ENCODE measurements at places on chromosomes 1 and 21. TPM values are rescaled to one million over a fixed set of nuclear protein-coding genes. Genes with fewer than 3 reads are reported as not detected.

Gene UBXN11
- total RNA-seq = 3.1 TPM

Gene SLC2A5
- 7.2 TPM for total RNA-seq

Gene CRYAA
- total RNA-seq = not detected

Gene LCA5L
- 0.72 TPM for total RNA-seq

Gene TRIM45
- total RNA-seq = 4.1 TPM

Gene ZMPSTE24
- total RNA-seq = 58.9 TPM

Gene METTL13
- 18.9 TPM for total RNA-seq

Gene NUAK2
- total RNA-seq = 13.4 TPM

Gene FOXO6
- 0.80 TPM for total RNA-seq

Gene SNRNP40
- total RNA-seq = 53.7 TPM

Gene WDR47
- total RNA-seq = 8.4 TPM

Gene VWA5B1
- total RNA-seq = 0.24 TPM

Gene NOS1AP
- total RNA-seq = 1.1 TPM

Gene OR2T11
- not detected for total RNA-seq

Gene FNDC5
- total RNA-seq = 5.8 TPM

Gene TP73
- 0.16 TPM for total RNA-seq

Gene TAS1R1
- not detected for total RNA-seq

Gene GBP6
- total RNA-seq = 0.03 TPM

Gene CD1E
- not detected for total RNA-seq

Gene SAMD11
- total RNA-seq = 10.2 TPM

Gene CERS2
- total RNA-seq = 268 TPM

Gene TMEM54
- total RNA-seq = 33.5 TPM

Gene MPZ
- 0.80 TPM for total RNA-seq

Gene CYP4A22
- 2.6 TPM for total RNA-seq

Gene MFN2
- total RNA-seq = 54.3 TPM

Gene TNFRSF8
- not detected for total RNA-seq

Gene HTR1D
- total RNA-seq = 0.07 TPM

Gene PIGR
- total RNA-seq = 23.3 TPM

Gene RIIAD1
- 7.9 TPM for total RNA-seq

Gene CFAP57
- total RNA-seq = 0.10 TPM

Gene TNNT2
- total RNA-seq = 25.9 TPM

Gene FOXD2
- 1.6 TPM for total RNA-seq

Gene ARHGAP29
- 22.3 TPM for total RNA-seq

Gene KLHDC9
- 1.4 TPM for total RNA-seq

Gene AZIN2
- total RNA-seq = 1.8 TPM

Gene CFAP45
- total RNA-seq = 0.43 TPM

Gene TRIM67
- 0.13 TPM for total RNA-seq

Gene OR2G6
- total RNA-seq = not detected

Gene PDIK1L
- 16.8 TPM for total RNA-seq

Gene EXO1
- total RNA-seq = 5.0 TPM

Gene CRP
- total RNA-seq = not detected

Gene HPDL
- total RNA-seq = 6.2 TPM

Gene SH3D21
- 4.6 TPM for total RNA-seq

Gene OR2T1
- total RNA-seq = not detected

Gene ZNF648
- total RNA-seq = 0.23 TPM

Gene KLF18
- total RNA-seq = not detected

Gene GJA5
- 6.0 TPM for total RNA-seq

Gene LCE6A
- not detected for total RNA-seq

Gene ADAMTS5
- 2.9 TPM for total RNA-seq

Gene PSMG1
- 43.3 TPM for total RNA-seq

Gene MR1
- total RNA-seq = 8.9 TPM

Gene ZP4
- not detected for total RNA-seq

Gene FALEC
- not detected for total RNA-seq

Gene ERRFI1
- total RNA-seq = 163 TPM

Gene FAM78B
- total RNA-seq = not detected

Gene LRRC38
- 7.5 TPM for total RNA-seq

Gene PLPP3
- 159 TPM for total RNA-seq
